H4 (cell line): ENCODE measurements at places on chromosomes 1 and 21.
A peak's percentile ranks its signal among the peaks of the same experiment; 100 is the strongest.

GRCh38 chr1:39044762-39045161 lies 18.6 kb downstream of the NDUFS5 start:
- DNase-seq: no peak

GRCh38 chr1:109252893-109253802 lies 3.8 kb downstream of the CELSR2 start:
- DNase-seq: no peak

DNA sequence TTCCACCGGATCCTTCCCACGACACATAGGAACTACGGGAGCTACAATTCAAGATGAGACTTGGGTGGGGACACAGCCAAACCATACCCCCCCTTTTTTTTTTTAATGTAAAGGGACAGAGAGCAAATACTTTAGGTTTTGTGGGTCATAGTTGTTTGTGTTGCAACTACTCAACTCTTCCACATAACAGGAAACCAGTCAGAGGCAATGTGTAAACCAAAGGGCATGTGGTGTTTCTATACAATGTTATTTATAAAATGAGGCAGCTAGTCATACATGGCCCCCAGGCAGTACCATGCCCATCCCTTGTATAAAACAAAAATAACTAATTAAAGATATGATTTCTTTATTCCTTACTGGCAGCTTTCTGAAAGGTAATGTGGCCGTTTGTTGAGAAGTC lies 845.4 kb upstream of the ADAMTS5 start:
- DNase-seq: peak; percentile 23

DNA sequence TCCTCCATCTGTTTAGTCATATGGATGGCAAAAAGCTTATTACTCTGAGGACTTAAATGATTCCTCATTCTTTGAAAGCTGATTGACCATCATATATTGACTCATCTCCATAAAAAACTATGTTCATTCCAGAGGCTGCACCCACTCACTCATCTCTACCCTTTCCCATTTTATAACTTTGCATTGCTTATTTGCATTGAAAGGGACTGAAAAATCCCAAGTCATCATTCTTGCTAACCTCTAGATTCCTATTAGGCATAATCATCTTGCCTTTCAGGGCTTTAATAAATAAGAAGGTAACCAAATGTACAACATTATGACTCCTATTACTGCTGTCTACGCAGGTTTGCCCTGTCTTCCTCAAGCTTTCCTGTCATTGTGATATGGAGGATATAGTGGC lies 1180.3 kb upstream of the B3GALT2 start:
- no peak for DNase-seq

DNA sequence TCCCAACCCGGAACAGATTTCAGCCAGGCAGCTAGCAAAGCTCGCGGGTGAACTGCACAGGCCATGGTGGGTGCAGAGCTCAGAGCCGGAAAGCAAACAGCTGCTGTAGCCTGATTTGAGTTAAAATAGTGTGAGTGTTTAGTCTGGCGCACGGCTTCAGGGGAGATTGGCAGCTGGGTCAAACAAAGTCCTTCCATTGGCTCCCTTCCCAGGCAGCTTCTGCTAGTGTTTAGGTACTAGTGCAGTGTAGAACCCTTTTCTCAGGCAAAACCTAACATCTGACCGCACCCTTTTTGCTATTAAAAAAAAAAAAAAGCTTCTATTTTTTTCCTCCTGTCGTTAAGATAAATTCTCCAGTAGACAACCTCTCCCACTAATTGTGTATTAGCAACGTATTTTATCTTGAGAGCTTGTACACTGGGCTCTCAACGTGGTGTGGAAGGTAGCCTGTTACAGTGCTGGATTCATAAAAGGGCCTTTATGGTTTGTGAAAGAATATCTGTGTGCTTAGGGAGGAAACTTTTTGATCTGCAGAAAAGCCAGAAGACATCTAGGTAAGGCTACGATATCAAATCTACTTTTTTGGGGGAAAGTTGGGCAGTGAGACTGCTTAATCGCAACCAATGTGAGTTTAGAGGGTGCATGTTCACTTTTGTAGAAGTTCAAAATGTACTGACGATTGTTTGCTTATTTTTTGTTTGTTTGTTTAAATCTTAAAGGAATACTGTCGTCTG lies 689.6 kb downstream of the USP25 start:
- peak; percentile 97 for DNase-seq

DNA sequence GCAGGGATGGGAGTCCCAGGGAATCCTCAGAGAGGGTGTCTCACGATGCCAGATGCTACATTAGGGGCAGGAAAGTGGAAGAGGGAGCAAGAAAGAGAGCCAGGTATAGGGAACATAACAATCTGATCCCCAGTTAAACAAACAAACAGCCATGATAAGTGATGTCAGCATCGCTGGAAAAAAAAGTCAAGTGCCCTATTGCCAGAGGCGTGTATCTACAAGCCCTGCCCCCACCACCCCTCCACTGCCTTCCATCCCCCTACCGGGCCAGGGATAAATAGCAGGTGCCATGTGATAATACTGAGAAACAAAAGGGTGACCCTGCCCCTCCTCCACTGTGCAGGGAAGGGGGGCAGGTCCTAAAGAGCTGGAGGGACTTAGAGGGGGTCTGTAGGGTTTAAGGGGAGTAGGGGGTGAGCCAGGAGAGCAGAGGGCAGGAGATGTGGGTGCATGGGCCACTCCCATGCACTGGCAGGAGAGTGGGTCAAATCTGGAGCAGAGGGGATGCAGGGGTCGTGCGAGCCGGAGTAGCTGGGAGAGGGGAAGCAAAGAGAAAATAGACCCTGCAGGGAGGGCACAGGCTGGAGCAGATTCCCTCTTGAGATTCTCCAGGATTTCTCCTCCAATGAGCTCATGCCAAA lies 3.4 kb downstream of the SLC26A9 start:
- DNase-seq: peak; percentile 25

DNA sequence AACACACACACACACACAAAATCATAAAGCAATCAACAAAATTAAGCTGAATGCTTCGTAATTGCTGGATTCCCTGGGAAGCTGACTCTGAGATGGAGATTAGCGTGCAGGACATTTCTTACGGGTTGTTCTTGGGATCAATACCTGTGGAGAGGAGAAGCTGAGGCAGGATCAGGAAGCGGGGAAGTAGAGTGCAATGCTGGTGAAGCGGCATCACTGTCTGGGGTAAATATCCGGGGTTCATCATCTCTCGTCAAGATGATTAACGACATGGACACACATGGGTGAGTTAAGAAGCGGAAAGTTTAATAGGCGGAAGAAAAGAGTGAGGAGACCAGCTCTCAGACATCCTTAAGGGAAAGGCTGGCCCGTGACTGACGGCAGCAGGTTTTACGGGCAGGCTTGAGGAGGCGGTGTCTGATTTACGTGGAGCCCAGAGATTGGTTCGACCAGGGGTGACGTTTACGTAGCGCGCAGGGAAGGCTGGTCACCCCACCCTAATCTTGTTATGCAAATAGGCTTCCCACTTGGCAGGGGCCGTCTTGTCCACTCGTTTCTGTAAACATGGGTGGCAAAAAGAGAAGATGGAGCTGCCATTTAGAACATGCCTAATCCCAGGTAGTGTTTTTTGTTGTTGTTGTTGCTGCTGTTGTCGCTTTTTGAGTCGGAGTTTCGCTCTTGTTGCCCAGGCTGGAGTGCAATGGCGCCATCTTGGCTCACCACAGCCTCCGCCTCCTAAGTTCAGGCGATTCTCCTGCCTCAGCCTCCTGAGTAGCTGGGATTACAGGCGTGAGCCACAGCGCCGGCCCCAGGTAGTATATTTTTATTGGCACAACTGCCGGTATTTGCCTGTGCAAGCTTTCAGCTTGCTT lies 135.6 kb upstream of the KCNJ15 start:
- DNase-seq: no peak

DNA sequence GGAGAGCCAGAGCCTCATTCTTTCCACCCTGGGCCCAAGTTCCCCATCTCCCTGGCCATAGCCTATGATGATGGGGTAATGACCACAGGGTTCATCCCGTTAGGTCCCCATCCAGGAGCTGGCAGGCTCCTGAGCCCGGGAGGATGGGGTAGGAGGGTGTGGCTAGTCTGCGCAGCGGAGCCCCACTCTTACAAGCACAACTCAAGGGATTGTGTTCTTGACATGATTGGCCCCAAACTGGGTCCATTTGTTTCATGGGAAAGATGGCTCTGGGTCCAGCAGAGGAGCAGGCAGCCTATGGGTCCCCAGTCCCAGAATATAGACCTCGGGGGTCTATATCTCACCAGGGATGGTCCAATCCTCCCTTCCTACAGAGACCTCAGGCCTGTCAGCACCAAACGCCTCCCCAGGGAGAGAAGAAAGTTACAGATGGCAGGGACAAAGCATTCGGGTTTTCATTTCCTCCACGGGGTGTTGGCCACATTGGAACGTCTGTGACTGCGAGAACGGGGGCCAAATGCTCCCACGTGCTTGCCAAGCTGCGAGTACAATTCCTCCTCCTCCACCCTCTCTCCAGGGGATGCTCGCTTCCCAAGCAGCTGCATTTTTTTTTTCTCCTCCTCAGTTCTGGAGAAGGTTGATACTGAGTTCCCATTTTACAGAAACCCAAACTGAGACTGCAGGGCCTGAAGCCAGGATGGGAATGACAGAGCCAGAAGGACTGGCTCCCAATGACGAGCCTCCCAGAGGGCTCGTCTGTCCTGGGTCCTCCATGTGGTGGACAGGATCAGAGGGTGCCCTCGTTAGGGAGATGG lies 71.0 kb downstream of the DHRS3 start:
- no peak for DNase-seq

GRCh38 chr1:216739793-216740192 lies 16.6 kb upstream of the ESRRG start:
- no peak for DNase-seq

- DNase-seq: no peak
These were observed 11.9 kb downstream of the PKNOX1 start for GRCh38 chr21:42986125-42986783.

- DNase-seq: no peak
These were observed 28.5 kb downstream of the IL12RB2 start for GRCh38 chr1:67336157-67336556.

DNA sequence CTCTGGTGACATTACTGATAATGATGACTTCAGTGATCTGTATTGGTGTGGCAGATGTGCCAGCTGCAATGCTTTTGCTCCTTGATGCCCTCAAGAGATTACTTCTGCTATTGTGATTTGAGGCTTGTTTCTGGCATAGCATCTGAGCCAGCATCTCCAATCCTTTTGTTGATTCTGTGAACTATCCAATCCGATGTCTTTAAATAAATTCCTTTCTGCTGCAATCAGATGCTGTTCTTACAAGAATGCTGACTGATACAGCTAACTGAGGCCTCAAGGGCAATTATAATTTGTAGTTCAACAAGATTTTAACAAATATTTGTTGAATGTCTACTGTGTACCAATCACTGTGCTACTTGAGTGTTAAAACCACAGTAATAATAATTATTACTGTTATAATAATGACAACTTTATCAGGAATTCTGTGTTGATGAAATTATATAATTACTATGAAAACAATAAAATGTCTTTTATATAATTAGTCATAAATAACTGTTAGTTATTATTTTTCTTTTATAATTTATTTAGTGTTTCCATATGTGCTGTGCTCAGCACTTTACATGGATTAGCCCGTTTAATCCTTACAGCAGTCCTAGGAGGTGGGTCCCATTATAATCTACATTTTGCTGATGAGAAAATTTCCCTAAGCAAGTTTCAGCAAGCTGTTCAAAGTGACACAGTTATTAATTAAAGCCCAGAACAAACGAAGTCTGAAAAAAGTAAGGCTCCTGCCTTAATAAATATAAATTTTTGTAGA lies 308.2 kb downstream of the BRINP3 start:
- peak; percentile 7 for DNase-seq

GRCh38 chr1:152050886-152051675 lies 14.3 kb upstream of the S100A11 start:
- DNase-seq: no peak

- no peak for DNase-seq
These were observed 17.6 kb downstream of the ATP8B2 start for GRCh38 chr1:154342836-154343472.

GRCh38 chr1:11207898-11208611 lies 18.9 kb downstream of the ANGPTL7 start:
- no peak for DNase-seq

DNA sequence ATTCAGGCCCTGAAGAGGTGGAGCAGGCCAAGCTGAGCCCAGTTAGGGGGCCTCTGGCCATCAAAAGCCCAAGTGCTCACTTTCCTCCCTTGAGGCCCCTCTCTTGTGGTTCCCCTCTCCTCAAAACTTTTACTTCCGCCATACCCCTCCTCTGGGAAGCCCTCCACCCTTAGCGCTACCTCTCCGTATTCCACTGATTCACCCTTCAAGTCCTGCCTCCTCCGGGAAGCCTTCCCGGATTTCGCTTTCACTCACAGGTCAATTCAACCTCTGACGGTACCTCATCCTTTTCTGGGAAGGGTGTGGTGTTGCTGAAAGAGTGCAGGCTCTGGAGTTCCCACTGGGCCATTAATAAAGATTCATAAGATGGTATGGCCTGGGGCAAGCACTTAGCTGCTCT lies 19.1 kb downstream of the SPOCD1 start:
- no peak for DNase-seq

GRCh38 chr1:11342621-11343032 lies 69.6 kb downstream of the UBIAD1 start:
- no peak for DNase-seq

DNA sequence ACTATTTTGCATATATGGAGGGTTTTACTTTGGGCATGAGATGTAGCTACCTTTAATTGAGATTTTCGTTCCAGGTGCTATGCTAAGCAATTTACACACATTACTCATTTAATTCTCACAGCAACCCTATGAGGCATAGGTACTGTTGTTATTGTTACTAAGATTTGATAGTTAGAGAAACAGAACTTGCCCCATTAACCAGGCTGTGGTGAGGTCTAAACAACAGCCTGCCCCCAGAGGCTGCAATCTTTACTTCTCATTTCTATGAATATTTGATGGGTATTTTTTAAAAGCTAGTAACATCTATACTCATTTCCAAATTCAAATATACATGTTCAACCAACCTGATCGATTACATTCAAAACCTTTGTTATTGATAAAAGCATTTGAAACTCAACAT lies 155.6 kb downstream of the GALNT2 start:
- no peak for DNase-seq

DNA sequence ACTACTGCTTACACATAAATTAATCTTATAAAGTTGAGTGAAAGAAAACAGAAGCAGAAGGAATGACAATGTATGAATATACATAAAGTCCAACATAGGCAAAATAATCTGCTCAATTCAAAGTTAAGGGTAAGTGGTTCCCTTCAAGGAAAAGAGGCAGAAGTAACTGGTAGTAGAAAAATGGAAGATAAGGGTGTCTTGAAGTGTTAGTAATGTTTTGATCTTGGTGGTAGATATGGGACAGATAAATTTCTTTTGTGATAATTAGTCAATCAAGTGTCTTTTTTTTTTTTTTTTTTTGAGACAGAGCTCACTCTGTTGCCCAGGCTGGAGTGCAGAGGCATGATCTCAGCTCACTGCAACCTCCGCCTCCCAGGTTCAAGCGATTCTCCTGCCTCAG lies 12.7 kb downstream of the USP48 start:
- DNase-seq: no peak

GRCh38 chr1:244846653-244847052 lies 11.2 kb downstream of the COX20 start:
- no peak for DNase-seq

- DNase-seq: no peak
These were observed 126.2 kb downstream of the PRRX1 start for GRCh38 chr1:170790175-170790574.

GRCh38 chr1:18637511-18637960 lies 6.9 kb downstream of the PAX7 start:
- no peak for DNase-seq

- no peak for DNase-seq
These were observed 44.4 kb downstream of the COLGALT2 start for GRCh38 chr1:183993132-183993531.

- DNase-seq: no peak
These were observed 97.9 kb downstream of the PLPPR5 start for GRCh38 chr1:98906809-98907208.
